Activated CD4-positive, alpha-beta memory T cell treated with anti-CD3 and anti-CD28 coated beads, Interleukin-2, amount 10 ng/mL, durations not matched to agents 7 days and 5 days (primary cell): ENCODE measurements at places on chromosomes 6 and 20. TPM values are rescaled to one million over a fixed set of nuclear protein-coding genes. Genes with fewer than 3 reads are reported as not detected.

- DNase-seq = no peak
- H3K4me3 ChIP-seq = no peak overlapping the region
- H3K4me1 ChIP-seq = no peaks in the 10 kb centered on the region
- no peaks in the 10 kb centered on the region for H3K27me3 ChIP-seq
- peaks cover 15% of the 10 kb centered on the region for H3K36me3 ChIP-seq
- no peak overlapping the region for H3K27ac ChIP-seq
These were observed 32.9 kb upstream of the RPL7L1 start for GRCh38 chr6:42846505-42846904.

- H3K4me3 ChIP-seq = peak overlapping the region; percentile 58
- peak; percentile 32 for DNase-seq
- peaks cover 7% of the 10 kb centered on the region for H3K4me1 ChIP-seq
- peaks cover 20% of the 10 kb centered on the region for H3K27me3 ChIP-seq
- peaks cover 3% of the 10 kb centered on the region for H3K36me3 ChIP-seq
These were observed 19.5 kb upstream of the FAM8A1 start for GRCh38 chr6:17580518-17581048.

DNA sequence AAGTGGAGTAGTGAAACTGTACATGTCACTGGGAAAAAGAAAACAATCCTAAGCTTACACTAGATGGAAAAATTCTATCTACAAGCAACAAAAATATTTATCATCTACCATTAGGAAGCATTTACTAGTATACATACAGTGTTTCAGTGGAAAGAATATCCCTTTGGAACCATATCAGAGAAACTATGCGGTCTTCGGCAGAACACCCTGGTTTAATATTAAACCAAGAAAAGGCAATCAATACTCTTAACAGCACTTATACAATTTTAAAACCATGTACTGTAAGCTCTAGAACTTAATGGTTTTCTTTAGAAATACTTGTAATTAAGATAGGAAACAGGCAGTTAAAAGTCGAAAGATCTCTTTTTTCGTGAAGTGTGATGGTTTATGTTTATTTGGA is 32.3 kb downstream of the GCLC start:
- no peaks in the 10 kb centered on the region for H3K27me3 ChIP-seq
- no peak overlapping the region for H3K4me3 ChIP-seq
- DNase-seq = no peak
- H3K27ac ChIP-seq = no peak overlapping the region
- H3K36me3 ChIP-seq = peaks cover 24% of the 10 kb centered on the region

GRCh38 chr6:134534708-134535149 is 216.8 kb upstream of the SGK1 start:
- no peak overlapping the region for H3K4me3 ChIP-seq
- no peak for DNase-seq
- no peaks in the 10 kb centered on the region for H3K27me3 ChIP-seq
- H3K4me1 ChIP-seq = peaks cover 27% of the 10 kb centered on the region
- H3K36me3 ChIP-seq = peaks cover 2% of the 10 kb centered on the region

DNA sequence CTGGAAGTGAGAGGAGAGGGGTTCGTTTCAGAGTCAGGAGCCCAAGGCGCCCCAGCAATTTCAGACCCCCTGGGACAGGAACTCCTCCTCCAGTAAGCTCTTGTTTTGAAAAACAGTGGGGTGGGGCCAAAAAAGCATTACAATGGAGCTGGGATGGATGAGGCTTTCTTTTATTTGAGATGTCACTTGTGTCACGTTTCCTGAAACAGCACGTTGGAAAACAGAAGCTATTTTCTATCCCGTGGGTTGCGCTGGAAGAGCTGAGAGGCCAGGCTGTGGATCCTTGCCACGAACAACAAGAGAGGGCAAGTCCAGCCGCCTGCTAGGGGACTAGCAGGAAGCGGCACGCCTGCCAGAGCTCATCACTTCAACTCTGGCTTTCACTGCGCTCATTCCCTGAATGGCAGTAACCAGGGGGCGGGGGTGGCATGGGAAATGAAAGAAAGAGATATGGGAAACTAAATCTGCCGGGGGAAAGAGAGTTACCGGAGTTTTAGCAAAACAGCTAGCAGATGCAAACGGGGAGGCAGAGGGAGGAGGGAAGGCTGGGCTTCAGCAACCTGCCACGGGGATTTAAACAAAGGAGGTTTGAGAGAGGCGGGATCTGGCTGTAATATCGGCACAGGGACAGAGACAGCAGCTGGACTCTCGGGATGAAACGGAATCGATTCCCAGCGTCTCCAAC is 34.6 kb downstream of the GCNT2 start:
- H3K27ac ChIP-seq = no peak overlapping the region
- H3K36me3 ChIP-seq = no peaks in the 10 kb centered on the region
- DNase-seq = no peak
- H3K27me3 ChIP-seq = no peaks in the 10 kb centered on the region

- no peaks in the 10 kb centered on the region for H3K36me3 ChIP-seq
- H3K27ac ChIP-seq = no peak overlapping the region
- H3K4me1 ChIP-seq = no peaks in the 10 kb centered on the region
These were observed 76.7 kb downstream of the UBE3D start for GRCh38 chr6:82988930-82989351.

GRCh38 chr6:37507077-37507476 is 7.4 kb upstream of the CCDC167 start:
- H3K27ac ChIP-seq = no peak overlapping the region
- no peaks in the 10 kb centered on the region for H3K27me3 ChIP-seq
- no peaks in the 10 kb centered on the region for H3K36me3 ChIP-seq
- H3K4me1 ChIP-seq = peaks cover 39% of the 10 kb centered on the region
- H3K4me3 ChIP-seq = no peak overlapping the region

DNA sequence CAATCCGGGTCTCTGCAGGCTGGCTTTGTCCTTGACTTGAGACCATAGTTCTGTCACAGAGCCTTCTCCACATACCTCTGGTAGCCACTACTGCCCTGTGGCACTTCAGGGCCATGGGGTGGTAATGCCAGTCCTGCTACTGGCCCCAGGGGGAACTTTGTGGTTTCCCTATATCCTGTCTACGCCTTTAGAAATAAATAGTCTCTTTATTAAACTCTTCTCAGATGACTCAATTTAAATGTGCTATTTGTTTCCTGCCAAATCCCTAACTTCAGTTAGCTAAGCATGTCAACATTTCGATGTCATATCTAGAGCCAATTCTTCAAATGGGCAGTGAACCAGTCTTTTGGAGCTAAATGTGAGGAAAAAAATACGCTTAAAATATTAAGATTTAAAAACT is 60.1 kb downstream of the SEL1L2 start:
- H3K4me3 ChIP-seq = no peak overlapping the region
- DNase-seq = no peak
- H3K27ac ChIP-seq = no peak overlapping the region
- no peaks in the 10 kb centered on the region for H3K4me1 ChIP-seq

- H3K4me1 ChIP-seq = peaks cover 50% of the 10 kb centered on the region
- no peak overlapping the region for H3K27ac ChIP-seq
- DNase-seq = no peak
- H3K27me3 ChIP-seq = no peaks in the 10 kb centered on the region
These were observed 5.5 kb downstream of the HLA-DPB1 start for GRCh38 chr6:33081098-33081824.

GRCh38 chr20:6014017-6014416 is 39.8 kb downstream of the LRRN4 start:
- H3K36me3 ChIP-seq = peaks cover 73% of the 10 kb centered on the region
- H3K4me3 ChIP-seq = no peak overlapping the region
- no peak overlapping the region for H3K27ac ChIP-seq
- H3K4me1 ChIP-seq = peaks cover 6% of the 10 kb centered on the region
- no peak for DNase-seq

- H3K36me3 ChIP-seq = peaks cover 4% of the 10 kb centered on the region
- H3K27ac ChIP-seq = no peak overlapping the region
- DNase-seq = no peak
- H3K4me1 ChIP-seq = peaks cover 27% of the 10 kb centered on the region
- no peaks in the 10 kb centered on the region for H3K27me3 ChIP-seq
These were observed 70.7 kb upstream of the SMIM29 start for GRCh38 chr6:34319471-34319885.

GRCh38 chr6:42532038-42532669 is 31.7 kb upstream of the UBR2 start:
- no peak overlapping the region for H3K4me3 ChIP-seq
- no peaks in the 10 kb centered on the region for H3K27me3 ChIP-seq
- no peak for DNase-seq
- H3K36me3 ChIP-seq = no peaks in the 10 kb centered on the region
- no peak overlapping the region for H3K27ac ChIP-seq

DNA sequence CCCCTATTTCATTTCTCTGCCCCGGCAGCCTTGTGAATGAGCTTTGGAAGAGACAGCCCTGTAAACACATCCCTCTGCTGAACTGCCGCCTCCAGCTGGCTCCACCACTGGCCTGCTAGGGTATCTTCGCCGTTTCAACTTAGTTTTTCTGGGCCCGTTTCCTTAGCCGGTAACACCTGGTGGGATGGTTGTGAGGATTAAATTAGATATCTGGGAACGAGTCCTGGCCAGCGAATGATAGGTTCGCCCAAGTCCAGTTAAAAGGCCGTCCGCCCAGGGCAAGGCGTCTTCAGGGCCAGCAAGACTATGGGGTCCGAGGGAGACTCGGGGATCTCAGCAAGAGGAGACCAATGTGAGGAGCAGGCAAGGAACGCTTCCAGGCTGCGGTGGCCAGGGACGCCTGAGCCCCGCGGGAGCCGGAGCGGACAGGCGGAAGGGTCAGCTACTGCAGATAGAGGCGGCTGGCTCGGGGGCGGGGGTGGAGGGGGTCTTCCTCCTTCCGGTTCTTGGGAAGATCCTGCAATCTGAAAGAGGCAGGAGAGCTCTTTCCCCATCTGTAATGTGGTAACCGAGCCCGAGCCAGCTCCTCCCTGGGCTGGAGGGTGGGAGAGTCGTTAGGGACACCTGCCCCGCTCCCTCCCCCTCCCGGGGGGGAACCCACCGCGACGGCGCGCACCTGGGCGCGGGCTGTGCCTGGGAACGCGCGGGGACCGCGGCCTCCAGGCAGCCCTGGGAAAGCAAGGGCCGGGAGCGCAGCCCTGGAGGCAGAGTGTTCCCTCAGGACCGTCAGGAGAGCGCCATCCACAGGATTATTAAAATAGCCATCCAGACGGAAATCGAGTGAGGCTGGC is 4.5 kb upstream of the PTCRA start:
- H3K4me3 ChIP-seq = no peak overlapping the region
- no peak for DNase-seq
- peaks cover 2% of the 10 kb centered on the region for H3K4me1 ChIP-seq
- H3K27me3 ChIP-seq = peaks cover 15% of the 10 kb centered on the region

DNA sequence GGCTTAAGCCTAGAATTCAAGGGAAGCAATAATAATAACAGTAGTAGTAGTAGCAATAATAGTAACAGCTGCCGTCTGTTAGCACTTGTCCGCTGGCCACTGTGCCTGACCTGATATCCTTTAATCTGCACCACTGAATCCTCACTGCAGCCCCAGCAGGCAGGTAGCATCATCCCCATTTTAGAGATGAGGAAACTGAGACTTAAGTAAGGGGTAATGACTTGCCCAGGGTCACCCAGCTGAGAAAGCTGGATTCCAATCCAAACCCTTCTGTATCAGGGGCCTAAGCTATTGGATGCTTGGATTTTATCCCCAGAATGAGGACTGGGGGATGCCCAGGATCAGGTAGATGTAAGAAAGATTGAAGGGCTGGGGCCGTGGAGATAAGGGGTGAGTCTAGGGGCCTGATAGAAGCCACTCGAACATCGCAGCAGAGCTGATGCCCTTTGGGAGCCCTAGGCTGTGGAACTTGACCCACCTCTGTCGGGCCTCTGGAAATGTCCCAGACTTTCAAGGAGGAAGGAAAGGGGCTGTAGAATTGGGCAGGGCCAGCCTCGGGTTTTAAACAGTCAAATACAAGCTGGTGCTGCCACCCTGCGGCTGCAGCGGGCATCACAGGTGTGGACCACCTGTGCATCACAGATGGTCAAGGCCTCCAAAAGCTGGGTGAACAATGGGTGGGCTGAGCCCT is 102.1 kb upstream of the MYL9 start:
- DNase-seq = peak; percentile 72
- H3K36me3 ChIP-seq = no peaks in the 10 kb centered on the region
- peaks cover 2% of the 10 kb centered on the region for H3K4me1 ChIP-seq
- no peak overlapping the region for H3K4me3 ChIP-seq
- peaks cover 3% of the 10 kb centered on the region for H3K27me3 ChIP-seq

- no peak for DNase-seq
- H3K27ac ChIP-seq = no peak overlapping the region
- no peak overlapping the region for H3K4me3 ChIP-seq
- no peaks in the 10 kb centered on the region for H3K4me1 ChIP-seq
These were observed 2.4 kb upstream of the BPIFA2 start for GRCh38 chr20:33165416-33166055.

DNA sequence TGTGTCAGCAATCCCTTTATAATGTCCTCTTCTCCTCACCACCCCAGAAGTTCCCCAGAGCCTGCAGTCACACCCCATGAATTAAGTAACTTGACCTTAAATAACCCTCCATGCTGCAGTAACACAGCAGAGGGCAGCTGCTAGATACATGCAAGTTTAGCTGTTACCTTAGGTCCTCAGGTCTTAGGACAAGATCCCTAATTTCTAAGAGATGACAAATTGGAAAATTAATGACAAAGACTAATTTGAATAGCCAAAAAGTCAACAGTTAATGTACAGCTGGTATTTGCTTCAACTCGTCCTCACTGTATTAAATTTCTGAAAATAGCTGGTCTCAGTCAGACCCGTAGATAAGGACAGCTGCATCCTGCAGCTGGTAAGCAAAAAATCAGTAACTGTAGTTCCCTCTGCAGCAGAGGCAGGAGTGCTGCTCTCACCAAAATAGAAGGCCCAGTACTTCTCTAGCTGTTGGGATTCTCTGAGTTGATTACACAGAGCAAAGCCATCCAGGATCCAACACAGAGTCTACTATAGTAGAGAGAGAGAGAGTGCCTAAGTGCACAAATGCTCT is 62.4 kb downstream of the TNFRSF21 start:
- H3K36me3 ChIP-seq = no peaks in the 10 kb centered on the region
- no peak for DNase-seq
- H3K27ac ChIP-seq = no peak overlapping the region
- H3K27me3 ChIP-seq = no peaks in the 10 kb centered on the region
- H3K4me3 ChIP-seq = no peak overlapping the region
- H3K4me1 ChIP-seq = peaks cover 1% of the 10 kb centered on the region

GRCh38 chr6:88008411-88008810 is 39.2 kb upstream of the SPACA1 start:
- H3K27me3 ChIP-seq = peaks cover 6% of the 10 kb centered on the region
- H3K4me3 ChIP-seq = no peak overlapping the region
- peaks cover 11% of the 10 kb centered on the region for H3K4me1 ChIP-seq
- no peaks in the 10 kb centered on the region for H3K36me3 ChIP-seq
- DNase-seq = no peak
- H3K27ac ChIP-seq = no peak overlapping the region

GRCh38 chr6:91654793-91655192 is 1067.9 kb upstream of the MAP3K7 start:
- no peak overlapping the region for H3K27ac ChIP-seq
- no peaks in the 10 kb centered on the region for H3K4me1 ChIP-seq
- H3K27me3 ChIP-seq = no peaks in the 10 kb centered on the region
- no peak overlapping the region for H3K4me3 ChIP-seq
- DNase-seq = no peak

ISM1 gene
- total RNA-seq = not detected

MYBL2 gene
- total RNA-seq = 73.5 TPM

MAD2L1BP gene
- total RNA-seq = 41.8 TPM

SERPINB1 gene
- total RNA-seq = 86.5 TPM

AHI1 gene
- 21.5 TPM for total RNA-seq

SIRPB2 gene
- total RNA-seq = not detected
